ENCODE measurements at places on chromosomes 3 and 15.

DNA sequence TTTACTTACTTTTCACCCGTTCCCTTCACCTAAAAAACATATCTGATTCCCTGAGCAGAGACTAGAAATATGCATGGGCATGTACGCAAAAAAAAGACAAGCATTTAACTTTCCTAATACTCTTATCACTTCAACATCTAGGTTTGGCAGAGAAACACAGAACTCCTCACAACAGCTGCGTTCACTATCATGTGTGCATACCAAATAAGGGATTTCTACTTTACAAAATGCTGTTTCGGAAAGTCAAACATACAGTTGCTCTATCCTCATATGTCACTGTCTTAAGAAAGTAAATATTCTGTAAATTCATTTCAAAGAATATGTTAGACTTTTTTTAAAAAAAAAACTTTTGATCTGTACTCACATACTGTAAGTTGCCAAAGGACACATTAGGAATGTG is 65.1 kb upstream of the CBLB start:
- DNase-seq: peak; percentile 7

GRCh38 chr15:57343048-57343447 is 33.3 kb upstream of the CGNL1 start:
- no peak for DNase-seq

- no peak for DNase-seq
Observed at GRCh38 chr3:159008401-159008800, 206.5 kb downstream of the MFSD1 start.

DNA sequence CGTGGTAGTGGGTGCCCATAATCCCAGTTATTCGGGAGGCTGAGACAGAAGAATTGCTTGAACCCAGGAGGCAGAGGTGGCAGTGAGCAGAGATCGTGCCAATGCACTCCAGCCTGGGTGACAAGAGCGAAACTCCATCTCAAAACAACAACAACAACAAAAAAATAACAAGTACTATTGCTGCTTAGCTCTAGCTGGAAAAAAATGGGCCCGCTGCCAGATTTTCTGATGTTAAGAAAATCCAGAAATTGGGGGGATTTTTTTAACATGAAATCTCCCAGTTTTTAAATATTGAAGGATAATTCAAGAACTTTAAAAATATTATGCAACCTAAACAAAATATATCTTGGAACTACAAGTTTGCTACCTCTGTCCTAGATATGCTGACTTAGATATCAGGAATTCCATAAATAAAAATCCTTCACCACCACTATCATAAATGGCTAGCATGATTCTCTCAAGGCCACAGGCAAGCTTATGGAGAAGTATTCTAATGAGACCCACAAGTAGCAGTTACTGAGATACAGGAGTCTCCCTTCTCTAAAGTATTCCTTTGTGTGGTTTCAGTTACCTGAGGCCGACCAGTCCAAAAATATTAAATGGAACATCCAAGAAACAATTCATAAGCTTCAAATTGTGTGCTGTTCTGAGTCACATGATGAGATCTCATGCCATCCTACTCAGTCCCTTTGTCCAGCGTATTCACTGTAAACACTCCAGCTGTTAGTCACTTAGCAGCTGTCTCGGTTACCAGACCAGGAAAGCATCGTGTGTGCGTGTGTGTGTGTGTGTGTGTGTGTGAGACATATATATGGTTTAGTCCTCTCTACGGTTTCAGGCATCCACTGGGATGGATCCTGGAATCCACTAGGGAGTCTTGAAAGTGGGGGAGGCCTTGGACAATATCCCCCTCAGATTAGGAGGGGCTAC is 277.2 kb downstream of the TBL1XR1 start:
- DNase-seq: no peak

DNA sequence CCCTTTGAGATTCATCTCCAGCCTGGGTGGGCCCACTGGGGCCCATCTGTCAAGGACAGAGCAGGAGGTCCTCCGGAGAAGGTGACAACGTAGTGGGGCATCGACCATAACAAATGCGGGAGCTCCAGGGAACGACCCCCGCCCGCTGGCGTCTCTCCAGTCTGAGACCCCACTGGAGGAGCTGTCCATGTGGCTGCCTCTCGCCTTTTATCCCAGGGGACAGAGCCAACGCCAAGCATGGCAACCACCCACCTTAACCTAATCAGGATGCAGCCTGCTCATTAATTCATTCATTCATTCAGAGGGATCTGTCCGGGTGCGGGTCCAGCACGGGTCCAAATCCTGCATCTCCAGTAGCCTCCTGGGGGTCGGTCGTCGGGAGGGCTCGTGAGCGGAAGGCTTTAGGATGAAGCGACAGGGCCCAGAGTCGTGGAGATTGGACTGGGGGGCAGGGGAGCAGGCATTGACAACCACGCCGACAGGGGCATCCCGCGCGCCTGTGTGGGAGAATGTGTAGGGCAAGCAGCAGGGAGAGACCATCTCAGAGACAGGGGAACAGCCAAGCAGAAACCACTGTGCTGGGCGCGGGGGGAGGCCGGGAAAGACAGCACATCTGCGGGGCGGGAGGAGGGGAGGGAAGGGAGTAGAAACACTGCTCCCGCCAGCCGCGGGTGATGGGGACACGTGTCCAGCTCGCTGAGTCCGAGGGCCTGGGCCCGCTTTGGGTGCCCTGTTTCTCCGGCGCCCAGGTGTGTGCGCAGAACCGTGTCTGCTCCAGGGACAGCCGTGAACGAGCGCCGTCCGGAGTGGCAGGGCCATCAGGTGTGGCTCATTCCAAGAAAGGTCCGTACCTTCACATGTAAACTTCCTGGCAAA is 1.9 kb downstream of the PIGZ start:
- no peak for DNase-seq
